ENCODE measurements at places on chromosomes 6 and 20.

GRCh38 chr6:137928286-137928685 lies 61.2 kb downstream of the TNFAIP3 start:
- peak; percentile 58 for DNase-seq

GRCh38 chr20:60794674-60795073 lies 457.4 kb upstream of the CDH4 start:
- DNase-seq, result no peak

GRCh38 chr6:107813555-107814194 lies 10.4 kb downstream of the SCML4 start:
- no peak for DNase-seq

GRCh38 chr6:88890860-88891845 lies 72.3 kb downstream of the RNGTT start:
- DNase-seq, result no peak

GRCh38 chr20:41540459-41540858 lies 77.7 kb downstream of the CHD6 start:
- DNase-seq, result no peak

GRCh38 chr6:152119831-152120230 lies 312.3 kb downstream of the ESR1 start:
- DNase-seq, result no peak

DNA sequence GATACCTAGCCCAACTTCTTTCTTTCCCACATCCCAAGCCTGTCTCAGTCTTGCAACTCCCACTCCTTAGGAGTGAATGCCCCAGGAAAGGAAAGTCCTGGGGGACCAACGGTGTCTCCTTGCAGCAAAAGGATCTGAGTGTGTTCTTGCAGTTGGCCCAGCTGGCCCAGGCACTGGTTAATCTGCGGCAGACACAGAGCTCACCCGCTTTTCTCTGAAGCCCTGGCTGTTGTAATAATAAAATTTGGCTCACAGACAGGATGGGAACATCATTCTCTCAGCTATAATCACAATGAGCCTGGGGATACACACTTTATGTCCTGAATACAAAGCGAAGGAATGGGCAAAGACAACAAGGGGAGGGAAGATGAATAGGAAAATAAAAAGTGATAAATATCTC lies 287.0 kb upstream of the PRND start:
- no peak for DNase-seq

DNA sequence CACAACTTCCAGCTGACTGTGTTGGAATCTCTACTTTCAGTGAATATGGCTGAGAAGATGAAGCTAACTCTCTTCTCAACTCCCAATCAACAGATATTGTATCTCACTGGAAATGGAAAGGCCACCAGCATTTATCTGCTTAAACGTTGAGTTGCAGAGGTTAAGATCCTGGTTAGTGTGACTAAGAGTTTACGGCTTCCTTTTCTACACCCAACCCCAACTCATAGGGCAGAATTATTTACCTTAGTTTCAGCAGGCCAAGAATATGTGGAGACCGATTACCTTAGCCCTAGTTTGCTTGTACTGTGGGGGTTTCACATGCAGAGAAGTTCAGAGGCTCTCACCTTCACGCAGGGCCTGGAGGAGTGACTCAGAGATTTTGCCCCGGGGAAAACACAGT lies 1026.6 kb downstream of the EYS start:
- no peak for DNase-seq

- DNase-seq, result no peak
Measured at GRCh38 chr6:29451471-29452193, 5.2 kb downstream of the OR11A1 start.

DNA sequence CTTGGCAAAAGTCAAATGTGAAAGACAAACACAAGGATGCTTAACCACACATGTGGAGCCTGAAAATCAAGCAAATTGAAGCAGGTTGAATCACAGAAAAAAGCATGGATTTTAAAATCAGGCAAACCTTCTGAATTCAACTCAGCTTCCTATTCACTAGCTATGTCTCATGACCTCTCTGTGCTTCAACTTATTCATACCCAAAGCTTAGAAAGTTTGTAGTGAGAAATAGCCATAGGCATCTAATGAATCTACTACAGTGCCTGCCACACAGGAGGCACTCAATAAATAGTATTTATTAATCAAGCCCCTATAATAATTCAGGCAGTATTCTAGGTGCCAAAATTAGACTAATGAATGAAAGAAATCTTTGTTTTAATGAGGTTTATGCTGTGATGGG lies 112.2 kb upstream of the TNFAIP3 start:
- DNase-seq, result no peak

DNA sequence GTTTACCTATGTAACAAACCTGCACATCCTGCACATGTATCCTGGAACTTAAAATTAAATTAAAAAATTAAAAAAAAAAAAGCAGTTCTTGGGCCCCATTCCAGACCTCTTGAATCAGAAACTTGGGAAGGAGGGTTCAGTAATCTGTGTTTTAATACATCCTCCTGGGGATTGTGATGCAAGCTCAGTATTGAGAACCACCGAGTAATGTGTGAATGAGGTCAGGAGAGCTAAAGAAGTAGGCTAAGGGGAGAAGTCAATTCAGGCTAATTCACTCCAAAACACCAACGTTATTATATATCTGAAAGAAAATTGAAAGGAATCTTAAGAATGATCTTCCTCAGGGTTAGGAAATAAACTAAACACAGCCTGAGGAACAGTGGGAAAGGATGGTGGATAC lies 120.4 kb downstream of the RNF144B start:
- no peak for DNase-seq

DNA sequence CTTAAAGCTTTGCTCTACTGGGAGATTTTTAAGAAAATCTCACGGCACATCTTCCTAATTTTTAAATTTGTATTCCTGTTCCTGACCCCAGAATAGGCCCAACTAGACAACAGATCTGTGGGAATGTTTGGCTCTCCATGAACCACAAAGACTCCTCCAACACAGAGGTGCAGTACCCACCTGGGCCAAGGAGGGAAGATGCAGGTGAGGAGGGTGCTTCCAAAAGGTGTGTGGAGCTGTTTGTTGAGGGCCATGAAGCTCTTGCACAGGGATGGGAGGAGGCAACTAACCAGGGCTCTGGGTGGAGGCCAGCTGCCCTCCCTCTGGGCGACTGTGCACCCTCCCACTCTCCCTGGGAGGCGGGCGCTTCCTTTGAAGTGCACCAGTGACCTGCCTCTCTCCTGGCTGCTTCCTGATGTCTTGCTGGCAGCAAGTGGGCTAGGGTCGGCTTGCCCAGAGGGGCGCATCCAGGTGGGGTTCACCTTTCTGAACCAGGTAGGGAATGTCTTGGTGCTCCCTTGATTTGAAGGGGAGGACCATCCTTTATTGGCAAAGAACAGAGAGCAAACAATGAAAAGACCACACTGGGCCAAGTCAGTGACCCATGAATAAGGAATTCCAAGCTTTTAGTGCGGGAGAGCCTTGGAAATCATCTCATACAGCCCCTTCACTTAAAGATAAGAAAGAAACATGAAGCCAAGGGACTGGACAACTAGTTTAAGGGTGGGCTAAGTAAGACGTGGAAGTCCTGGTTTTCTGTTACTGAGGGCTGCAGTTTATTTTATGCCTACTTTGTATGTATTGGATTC lies 76.0 kb downstream of the ANKRD6 start:
- DNase-seq, result no peak

- no peak for DNase-seq
Measured at GRCh38 chr6:87544474-87544735, 45.4 kb downstream of the RARS2 start.

GRCh38 chr20:3084283-3084985 lies at the start of gene AVP:
TSS of gene AVP (minus strand) at chr20:3084724. CDS start at chr20:3084674, 50 bp downstream.
- DNase-seq, result no peak

DNA sequence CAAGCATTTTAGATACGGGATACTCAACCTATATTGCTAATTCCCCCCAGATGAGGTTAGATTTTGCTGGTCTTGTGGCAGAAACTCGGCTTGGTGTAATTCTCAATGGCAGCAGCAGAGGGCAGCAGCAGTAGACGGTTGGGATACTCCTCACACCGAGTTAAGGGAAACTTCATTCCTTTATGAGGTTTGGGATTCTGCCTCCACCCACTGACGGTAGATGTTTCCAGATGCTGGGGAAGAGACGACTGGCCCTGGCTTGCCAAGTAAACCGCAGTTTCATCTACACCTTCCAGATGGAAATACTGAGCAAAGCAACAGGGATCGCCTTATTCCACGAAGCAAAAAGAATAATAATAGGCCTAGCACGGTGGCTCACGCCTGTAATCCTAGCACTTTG lies 8.2 kb upstream of the TBC1D7 start:
- peak; percentile 43 for DNase-seq

DNA sequence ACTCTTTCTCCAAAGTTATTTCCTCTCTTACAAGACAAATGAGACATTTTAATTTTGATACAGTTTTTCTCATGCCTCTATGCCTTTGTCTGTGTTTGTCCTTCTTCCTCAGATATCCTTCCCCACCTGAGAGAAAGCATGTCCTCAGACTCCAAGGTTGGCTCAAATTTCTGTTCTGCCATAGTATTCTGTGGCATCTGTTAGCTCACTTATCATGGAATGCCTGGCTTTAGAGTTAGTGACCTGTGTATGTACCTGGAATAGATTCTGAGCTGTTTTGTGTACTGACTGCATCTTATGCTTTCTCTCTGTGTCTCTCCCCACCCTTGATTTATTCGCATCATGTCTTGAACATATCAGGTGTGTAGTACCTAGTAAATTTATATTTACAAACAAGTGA lies 90.0 kb downstream of the CENPW start:
- DNase-seq, result no peak

GRCh38 chr6:133268621-133269020 lies 27.5 kb downstream of the EYA4 start:
- no peak for DNase-seq

GRCh38 chr6:38782616-38783015 lies 67.5 kb downstream of the DNAH8 start:
- DNase-seq, result no peak

DNA sequence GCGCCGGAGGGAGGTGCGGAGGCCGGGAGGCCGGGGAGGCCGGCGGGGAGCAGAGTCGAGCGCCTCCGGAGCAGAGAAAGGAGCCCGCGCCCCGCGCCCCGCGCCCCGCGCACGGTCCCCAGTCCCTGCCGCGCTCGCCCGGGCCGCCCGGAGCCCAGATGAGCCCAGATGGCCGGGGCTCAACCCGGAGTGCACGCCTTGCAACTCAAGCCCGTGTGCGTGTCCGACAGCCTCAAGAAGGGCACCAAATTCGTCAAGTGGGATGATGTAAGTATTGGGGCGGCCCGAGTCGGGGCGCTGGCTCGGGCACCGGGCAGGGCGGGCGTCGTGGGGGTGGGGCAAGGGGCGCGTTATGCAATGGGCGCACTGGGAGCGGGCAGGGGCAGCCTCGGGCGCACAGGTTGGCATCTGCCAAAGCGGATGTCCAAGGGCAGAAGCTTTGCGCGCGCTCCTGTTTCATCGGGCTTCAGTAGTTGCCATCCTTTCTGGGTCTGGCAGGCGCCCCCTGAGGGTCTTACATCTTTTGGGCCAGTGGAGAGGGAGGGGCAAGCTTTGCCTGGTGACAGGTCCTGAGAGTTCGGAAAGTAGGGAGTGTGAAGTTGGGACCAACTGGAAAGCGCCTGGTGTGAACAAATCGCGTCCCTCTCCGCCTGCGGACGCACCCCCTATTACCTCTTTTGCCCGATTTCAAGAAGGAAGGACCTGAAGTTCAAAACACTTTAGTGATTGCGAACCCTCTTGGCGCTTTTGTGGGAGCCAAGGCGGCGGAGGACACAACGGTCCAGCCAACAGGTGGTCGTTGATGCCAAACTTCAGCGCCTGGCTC lies 631 bp downstream of the PLCB1 start:
- DNase-seq, result peak; percentile 69

- DNase-seq, result no peak
Measured at GRCh38 chr6:162373192-162373591, 354.4 kb downstream of the PRKN start.

DNA sequence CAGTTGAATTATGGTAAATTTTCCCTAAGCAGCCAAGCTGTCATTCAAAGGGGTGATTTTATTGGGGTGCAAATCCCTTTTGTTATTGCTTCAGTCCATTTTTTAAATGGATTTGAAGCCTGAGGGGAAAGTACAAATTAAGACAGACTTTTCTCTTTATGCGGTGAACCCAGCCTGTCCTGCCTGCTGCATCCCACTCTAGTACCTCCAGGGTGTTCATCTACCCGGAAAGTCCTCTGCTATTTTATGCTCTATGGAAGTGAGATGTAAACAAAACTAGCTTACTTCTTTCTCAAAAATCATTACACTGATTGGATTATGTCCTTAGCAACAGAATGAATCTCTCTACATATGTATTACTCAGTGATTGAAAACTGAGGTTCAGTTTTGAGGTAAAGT lies 1088.9 kb upstream of the CITED2 start:
- no peak for DNase-seq

DNA sequence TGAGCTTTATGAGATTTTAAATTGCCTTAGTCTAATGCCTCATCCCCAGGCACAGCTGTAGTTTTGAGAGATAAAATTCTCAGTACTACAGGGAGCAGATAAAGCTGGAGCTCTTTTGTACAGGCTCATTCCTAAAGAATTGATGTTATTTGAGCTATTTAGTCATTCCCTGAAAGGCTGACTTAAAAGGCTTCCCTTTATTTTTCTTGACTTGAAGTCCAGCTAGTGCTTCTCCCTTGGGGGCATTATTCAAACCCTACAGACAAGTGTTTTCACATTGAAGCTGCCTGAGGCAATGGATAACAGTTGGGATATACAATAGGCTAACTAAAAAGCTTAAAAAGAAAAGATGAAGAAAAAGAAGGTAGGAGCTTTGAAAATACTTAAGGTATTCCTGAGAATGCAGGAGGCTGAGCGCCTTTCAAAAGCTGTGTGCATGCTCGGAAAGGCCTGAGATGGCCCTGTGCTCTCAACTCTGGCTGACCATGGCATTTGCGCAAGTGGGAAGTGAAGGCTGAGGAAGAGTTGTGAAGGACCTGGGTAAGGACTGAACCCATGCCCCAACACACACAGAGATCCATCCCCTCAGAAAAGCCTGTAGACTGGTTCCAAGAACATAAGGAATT lies 315.1 kb downstream of the SMOC2 start:
- no peak for DNase-seq

GRCh38 chr6:28224131-28225055 lies 682 bp upstream of the ZSCAN9 start:
- no peak for DNase-seq

DNA sequence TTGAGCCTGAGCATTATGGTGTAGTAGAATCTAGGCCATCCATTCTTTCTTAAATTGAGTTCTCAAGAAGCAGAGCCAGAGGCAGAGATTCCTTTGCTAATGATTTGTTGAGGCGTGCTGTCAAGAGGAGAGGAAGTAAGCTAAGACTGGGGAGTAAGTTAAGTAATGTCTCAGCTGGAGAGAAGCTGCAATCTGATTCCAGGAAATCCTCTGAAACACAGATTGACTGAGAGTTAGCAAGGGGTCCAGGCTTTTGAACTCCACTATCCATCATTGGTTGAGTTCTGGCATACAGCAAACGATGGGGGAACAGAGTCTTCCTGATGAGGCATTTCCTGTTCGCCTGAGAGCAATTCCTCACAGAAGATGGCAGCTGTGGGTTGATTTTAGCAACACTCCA lies 207.4 kb upstream of the RAB32 start:
- DNase-seq, result no peak

DNA sequence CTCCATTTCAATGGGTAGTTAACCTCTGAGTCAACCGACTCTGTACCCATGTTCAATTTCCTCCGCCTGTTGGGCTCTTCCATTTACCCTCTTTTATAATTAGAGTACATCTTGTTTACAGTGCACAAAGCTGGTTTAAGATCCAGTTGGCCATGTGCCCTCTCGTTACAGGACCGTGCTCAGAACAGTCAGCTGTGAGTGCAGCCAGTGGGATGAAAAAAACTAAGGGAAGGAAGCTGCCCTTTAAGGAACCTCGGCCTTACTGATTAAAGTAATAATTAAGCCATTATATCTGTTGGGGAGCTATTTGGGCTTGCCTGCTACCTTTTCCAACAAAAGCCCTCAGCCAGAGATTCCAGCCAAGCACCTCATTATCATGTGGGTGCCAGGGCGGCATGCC lies 68.8 kb downstream of the TMEM170B start:
- DNase-seq, result no peak
